ENCODE measurements at places on chromosomes 1 and 21.

DNA sequence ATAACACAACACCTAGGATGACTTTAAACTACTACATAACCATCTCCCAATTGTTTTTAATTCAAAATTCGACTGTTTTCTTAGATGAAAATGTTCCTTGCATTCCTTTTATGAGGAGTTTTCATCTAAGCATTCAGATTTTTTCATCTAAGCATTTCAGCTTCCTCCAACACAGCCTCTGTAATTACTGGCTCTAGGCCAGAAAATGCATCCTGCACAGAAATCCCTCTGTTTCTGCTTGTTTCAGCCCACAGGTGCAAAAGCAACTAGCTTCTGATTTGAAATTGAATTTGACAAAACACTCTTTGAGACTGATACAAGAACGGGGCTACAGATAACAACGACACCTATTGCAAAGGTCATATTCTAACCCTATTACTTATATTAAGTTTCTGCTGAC, 90.4 kb downstream of the RGS21 start:
- DNase-seq, result no peak

DNA sequence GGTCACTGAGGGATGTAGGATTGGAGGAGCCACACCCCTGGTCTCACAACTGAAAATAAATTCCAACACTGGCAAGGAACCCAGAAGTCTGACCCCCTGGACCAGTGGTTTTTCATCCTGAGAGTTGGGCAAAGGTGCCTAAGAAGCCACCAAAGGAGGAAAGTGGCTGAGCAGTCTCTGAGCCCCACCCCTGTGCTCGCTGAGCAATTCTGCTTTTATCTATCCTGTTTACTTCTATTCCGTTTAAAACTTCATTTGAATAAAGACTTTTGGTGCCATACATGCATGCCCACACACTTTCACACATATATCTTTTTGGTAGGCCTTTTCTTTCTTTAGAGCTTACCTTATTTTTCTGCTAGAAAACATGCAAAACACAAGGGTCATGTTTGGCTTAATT, 13.9 kb upstream of the CD53 start:
- no peak for DNase-seq

GRCh38 chr21:15667010-15667409, 62.8 kb upstream of the USP25 start:
- DNase-seq, result no peak

- no peak for DNase-seq
Measured at GRCh38 chr1:119713749-119714456, 2.2 kb downstream of the PHGDH start.

- no peak for DNase-seq
Measured at GRCh38 chr1:168833362-168833761, 104.4 kb upstream of the DPT start.

DNA sequence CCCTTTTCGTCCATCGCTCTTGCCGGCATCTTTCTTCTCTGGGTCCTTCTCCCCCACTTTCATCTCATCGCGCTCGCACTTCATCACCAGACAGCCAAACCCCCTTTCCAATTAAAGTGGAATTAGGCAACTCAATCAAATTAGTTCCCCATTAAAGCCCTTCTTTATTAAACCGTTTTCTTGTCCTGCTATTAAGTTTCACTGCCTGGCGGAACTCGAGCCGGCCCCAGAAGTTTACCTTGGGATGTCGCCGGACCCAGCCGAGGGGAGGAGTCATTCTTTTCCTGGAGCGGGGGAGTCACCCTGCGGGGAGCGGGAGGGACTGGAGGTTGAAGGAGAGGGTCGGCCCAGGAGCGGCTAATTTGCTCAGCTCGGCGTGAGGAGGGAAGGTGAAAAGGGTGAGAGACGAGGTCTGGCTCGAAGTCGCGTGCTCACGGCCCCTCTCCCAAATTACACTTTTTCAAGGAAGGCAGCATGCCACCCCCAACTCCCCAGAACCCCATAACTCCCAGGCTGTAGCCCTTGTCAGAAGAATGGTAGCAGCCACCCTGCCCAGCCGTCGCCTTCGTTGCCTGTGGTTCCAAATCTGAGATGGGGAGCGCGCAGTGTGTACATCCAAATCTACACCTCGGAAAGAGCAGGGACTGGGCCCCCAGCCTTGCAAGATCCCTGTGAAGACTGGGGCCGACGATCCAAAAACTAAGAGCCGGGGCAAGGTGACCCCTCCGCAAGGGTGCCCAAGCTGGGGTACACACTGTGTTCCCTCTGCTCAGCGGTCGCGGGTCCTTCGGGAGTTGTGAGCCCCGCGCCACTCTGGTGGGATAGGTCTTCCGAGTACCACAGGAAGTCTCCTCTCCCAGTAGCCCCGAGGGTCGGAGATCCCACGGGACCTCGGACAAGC, 6.4 kb downstream of the DMRTA2 start:
- no peak for DNase-seq

- no peak for DNase-seq
Measured at GRCh38 chr1:59433440-59433813, 136.5 kb downstream of the FGGY start.

DNA sequence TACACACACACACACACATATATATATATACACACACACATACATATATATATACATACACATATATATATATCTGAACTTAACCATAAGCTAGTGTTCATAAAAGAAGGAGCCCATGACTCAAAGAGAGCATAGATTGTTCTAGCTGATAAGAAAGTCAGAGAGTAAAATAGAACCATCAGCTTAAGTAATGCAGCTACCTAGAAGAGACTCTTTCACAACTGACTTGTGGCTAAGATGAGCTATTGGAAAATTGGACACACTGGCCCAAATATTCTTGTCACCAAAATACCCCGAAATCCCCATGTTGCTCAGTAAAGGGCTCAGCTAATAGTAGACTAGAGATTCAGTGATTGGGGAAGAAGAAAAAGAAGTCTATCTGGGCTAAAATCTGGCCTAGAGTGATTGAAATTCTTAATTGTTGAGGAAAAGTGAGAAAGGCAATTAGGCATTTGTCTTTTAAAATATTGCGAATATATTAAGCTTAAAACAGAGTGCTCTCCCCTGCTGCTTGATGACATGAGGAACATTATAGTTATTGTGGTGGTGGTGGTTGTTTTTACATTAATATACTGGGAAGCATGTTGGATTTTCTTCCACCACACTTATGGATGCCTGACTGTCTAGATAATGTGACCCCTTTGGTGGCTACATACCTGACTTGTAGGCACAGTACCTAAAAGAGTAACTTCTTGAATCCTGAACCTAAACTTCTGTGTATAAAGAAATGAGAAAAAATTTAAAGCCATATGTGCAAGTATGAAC, 6.3 kb downstream of the SLAMF1 start:
- DNase-seq, result no peak

DNA sequence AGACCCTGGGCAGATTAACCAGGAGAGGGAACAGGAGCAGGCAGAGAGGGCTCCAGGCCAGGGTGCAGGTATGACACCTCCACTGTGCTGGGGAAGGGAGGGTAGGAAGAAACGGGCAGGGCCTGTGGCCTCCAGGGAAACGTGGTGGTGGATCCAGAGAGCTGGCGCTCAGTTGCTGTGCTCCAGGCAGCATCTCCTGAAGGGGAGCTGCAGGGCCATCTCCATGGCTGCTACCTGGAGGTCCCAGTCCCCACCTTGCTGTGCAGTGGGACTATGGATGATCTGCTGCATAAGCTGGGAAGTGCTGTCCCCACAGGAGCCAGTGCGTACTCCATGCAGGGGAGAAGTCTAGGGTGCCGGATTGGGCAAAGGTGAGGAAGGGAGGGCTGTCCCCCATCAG, 125.9 kb upstream of the RUNX3 start:
- no peak for DNase-seq

DNA sequence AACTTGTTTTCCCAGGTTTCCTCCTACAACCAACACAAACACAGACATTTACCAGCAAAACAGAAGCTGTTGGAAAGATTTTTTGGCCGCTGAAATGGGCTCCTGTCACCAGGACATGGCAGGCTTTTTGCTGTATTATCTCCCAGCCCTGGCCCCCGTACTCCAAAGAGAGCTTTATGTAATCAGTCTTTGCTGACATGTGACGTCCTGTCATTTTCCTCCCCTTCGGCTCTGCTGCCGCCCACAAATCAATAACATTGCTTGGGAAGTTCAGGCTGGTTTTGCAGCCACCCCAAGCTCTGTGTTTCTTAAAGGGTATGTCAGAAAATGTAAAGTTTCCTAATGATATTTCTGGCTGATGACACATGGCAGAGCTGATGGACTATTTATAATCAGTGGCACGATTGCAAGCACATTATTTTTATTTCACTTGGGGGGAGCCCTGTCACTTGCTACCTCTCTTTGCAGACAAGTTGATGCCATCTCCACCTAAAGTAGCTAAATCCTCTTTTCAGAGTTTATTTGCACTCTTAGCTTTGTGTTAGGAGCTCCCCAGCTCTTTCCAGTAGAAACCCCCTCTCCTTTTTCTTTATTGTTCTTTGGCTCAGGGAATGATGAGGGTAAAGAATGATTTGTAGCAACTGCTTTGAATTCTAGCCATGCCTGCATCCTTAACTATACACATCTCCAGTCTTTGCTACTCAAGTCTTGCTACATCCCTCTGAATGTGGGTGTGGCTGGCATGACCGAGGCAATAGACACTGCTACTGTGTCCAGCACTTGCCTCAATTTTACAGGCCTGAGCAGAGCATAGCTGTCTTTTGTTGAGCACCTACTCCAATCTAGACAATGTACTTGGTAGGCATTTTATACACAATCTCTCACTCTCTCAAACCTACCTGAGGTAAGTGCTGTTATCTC, 67.3 kb downstream of the ELAVL4 start:
- no peak for DNase-seq

- DNase-seq, result no peak
Measured at GRCh38 chr1:205205055-205205454, 6.4 kb downstream of the DSTYK start.

DNA sequence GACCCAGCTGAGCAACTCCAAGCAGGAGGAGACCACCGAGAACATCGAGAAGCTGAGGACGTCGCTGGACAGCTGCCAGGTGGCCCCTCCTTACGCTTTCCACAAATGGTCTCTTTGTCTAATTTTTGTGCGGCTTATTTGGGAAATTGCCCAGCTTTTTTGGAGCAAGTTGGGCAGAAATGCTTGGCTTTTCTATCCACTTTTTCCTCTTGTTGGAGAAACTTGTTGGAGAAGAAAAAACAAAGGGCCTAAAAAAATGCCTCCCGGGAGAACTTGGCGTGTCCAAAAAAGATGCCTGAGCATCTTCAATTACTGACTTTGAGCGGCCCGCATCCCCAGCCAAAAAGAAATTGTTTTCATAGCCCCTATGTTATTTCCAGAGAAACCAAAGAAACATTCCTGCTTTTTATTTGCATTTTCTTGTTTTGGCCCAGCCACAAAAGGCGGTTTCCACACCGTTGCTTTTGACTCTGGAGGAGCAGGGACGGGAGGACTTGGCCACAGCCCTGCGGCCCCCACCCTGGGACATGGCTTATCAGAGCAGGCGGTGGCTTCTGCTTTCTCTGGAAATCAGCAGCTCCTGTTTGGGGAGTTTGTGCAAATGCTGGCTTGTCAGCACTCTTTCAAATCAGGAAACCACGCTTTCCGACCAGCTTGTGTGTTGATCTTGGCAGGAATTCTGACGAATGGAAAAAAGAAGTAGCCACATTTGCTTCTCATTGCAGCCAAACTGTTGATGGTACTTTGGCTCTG, 81.2 kb upstream of the EFHD2 start:
- no peak for DNase-seq

DNA sequence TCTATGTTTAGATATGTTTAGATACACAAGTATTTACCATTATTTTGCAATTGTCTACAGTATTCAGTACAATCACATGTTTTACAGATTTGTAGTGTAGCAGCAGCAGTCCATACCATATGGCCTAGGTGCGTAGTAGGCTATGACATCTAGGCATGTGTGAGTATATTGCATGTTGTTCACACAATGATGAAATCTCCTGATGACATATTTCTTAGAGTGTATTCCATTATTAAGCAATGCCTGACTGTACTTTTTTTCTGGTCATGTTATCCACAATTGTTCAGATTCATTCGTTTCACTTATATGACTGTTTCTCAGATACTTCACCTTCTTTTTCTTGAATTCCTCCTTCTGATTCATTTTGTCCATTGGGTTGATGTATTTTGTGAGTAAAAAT, 9.9 kb upstream of the BACE2 start:
- no peak for DNase-seq

DNA sequence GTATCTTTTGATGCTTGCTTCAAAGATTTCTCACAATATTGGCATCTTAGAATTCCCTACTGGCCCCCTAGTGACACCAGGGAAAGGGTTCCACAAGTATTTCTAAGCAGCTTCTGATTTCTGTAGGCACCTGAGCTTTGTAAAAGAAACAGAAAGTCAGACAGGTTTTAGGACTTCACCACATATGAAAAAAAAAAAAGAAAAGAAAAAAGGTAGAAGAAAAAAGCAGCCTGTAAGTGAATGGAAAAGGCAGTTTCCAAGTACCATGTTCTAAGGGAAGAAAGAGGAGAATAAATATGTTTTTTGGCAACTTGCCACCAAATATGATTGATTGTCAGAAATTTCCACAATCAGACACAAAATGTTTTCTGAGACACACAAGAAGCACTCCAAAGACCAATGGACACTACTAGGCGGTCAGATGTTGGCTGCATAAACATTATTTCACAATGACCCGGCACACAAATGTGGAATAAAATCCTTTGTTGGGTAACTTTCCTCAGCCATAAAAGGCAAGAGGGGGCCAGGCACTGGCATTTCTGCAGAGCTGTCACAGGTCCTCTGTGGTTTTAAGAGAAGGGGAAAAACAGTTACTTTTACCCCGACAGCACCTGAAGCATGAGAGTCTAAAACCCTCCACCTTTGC, 12.7 kb upstream of the CPLANE2 start:
- DNase-seq, result no peak

- DNase-seq, result no peak
Measured at GRCh38 chr1:212518188-212519054, 85.7 kb downstream of the NENF start.

DNA sequence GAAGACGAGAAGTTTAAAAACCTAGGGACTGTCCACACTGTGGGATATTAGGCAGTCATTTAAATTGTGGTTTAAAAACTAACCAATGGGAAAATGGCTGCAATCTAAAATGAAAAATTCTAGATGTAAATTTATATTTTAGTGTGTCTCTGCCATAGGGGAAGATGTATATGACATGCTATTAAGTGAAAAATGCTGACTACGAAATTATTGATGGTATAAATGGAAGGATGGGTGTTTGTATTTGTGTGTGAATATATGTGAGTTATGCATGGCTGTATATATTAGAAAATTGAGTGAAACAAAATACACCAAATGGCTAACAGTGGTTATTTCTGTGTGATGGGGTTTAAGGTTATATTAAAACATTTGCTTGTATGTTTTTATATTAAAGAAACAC, 260.7 kb downstream of the AJAP1 start:
- DNase-seq, result no peak

GRCh38 chr1:156923670-156924477, 3.4 kb downstream of the LRRC71 start:
- DNase-seq, result no peak

- no peak for DNase-seq
Measured at GRCh38 chr1:41540886-41541591, 56.6 kb upstream of the EDN2 start.

- no peak for DNase-seq
Measured at GRCh38 chr21:42565886-42566523, 52.4 kb downstream of the SLC37A1 start.

Data from activated naive CD4-positive, alpha-beta T cell (primary cell).